Small intestine (tissue), 16 donors: ENCODE measurements at places on chromosomes 5 and 9. TPM values are rescaled to one million over a fixed set of nuclear protein-coding genes. Genes with fewer than 3 reads are reported as not detected.

GRCh38 chr9:112753725-112754124 is 3.2 kb downstream of the SNX30 start:
- H3K27me3 ChIP-seq, result no peaks in the 10 kb centered on the region
- peaks cover 52% of the 10 kb centered on the region for H3K4me1 ChIP-seq
- H3K27ac ChIP-seq, result no peak overlapping the region
- H3K36me3 ChIP-seq, result no peaks in the 10 kb centered on the region
- no peak for DNase-seq

GRCh38 chr5:31033295-31033694 is 160.2 kb upstream of the CDH6 start:
- H3K36me3 ChIP-seq, result no peaks in the 10 kb centered on the region
- no peak overlapping the region for H3K27ac ChIP-seq
- H3K4me3 ChIP-seq, result no peak overlapping the region
- H3K4me1 ChIP-seq, result peaks cover 4% of the 10 kb centered on the region
- no peak for DNase-seq
- H3K27me3 ChIP-seq, result no peaks in the 10 kb centered on the region

Gene FLT4
- 5.8 TPM for polyA plus RNA-seq

Gene FYB1
- polyA plus RNA-seq, result 3.6 TPM

Gene GABRA1
- 0.10 TPM for polyA plus RNA-seq
